Stimulated activated CD4-positive, alpha-beta T cell treated with anti-CD3 and anti-CD28 coated beads, Interleukin-1b, Interleukin-23, amount 100 ng/mL, for 1 hour (primary cell): ENCODE measurements at places on chromosomes 2 and 18.

DNA sequence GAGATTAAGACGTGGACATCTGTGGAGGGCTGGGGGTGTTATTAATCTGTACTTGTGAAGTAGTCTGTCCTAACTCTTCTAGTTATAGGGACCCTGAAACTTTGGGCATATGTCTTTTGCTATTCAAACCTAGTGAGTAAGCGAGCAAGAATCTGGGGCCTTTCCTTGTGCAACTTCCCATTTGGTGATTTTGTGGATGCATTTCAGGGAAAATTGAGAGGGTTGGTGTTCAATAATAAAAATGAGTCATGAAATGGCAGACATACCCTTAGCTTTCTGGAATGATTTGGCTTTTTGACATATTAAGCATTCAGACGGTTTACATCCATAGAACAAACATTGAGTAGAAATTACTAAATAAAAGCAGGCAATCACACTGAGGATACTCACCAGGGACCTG is 17.0 kb downstream of the COL4A4 start:
- no peak for DNase-seq

- DNase-seq: no peak
Observed at GRCh38 chr2:86256300-86256699, 57.0 kb downstream of the MRPL35 start.

DNA sequence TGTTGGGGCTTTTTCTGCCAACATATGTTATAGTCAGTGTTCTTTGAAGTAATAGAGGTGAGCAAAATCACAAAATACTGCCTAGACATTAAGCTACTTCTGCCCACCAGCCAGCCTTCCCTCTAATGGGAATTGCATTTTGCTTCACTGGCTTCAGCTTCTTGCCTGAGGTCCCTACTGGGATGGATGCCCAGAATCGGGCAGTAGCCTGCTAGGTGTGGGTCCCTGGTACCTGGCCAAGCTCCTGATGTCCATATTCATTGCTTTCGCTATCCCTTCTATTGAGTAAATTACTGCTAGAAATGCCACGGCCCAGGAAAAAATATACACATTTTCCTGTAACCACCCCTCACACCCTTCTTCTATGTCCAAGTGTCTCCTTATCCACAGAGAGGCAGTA is 27.0 kb downstream of the CRYGD start:
- DNase-seq: no peak

- no peak for DNase-seq
Observed at GRCh38 chr18:78080761-78081160, 831.1 kb downstream of the GALR1 start.

DNA sequence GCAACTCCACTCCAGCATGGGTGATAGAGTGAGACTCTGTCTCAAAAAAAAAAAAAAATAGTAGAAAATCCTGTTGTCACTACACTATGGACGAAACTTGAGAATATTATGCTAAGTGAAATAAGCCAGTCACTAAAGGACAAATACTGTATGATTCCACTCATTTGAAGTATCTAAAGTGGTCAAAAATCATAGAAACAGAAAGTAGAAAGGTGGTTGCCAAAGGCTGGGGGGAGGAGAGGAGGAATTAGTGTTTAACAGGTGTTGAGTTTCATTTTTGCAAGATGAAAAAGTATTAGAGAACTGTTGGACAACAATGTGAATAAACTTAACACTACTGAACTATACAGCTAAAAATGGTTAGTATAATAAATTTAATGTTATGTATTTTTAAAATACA is 18.8 kb upstream of the RMP24 start:
- no peak for DNase-seq
